Stimulated activated CD4-positive, alpha-beta T cell treated with anti-CD3 and anti-CD28 coated beads, TNF-alpha, amount 100 ng/mL, for 4 hours (primary cell): ENCODE measurements at places on chromosomes 13 and 19.

DNA sequence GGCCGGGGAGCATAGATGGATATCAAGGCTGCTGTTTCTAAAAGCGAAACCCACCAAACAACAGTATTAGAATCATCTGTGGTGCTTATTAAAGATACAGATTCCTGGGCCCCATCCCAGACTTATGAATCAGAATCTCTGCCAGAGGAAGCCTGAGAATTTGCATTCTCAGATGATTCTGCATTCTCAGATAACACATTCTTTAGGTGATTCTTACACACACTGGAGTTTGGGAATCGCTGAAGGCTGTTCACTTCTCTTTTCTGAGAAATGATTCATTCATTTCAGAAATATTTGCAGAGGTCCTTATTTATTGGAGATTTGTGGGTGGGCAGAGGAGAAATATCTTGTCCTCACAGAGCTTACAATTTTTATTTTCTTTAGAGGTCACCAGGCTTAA is 24.4 kb downstream of the ALOX5AP start:
- DNase-seq = no peak

- DNase-seq = no peak
Observed at GRCh38 chr19:28990522-28990921, 222.4 kb downstream of the UQCRFS1 start.

DNA sequence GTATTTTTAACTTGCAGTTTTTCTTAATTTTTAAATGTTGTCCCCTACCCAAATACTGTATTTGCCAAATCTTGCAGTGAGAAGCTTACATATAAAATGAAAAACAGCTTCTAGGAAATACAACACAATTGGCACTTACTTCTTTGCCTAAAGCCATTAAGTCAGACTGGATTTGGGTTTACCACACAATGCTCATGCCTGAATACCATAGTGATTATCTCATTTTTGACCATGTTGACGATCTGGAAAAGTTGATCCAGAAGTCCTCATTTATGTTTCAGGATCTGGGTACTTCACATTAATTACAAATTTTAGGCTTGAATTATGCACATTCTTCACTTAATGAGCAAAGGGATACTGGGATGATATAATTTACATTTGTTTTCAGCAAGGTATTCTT is 2.4 kb downstream of the RNF6 start:
- DNase-seq = no peak

DNA sequence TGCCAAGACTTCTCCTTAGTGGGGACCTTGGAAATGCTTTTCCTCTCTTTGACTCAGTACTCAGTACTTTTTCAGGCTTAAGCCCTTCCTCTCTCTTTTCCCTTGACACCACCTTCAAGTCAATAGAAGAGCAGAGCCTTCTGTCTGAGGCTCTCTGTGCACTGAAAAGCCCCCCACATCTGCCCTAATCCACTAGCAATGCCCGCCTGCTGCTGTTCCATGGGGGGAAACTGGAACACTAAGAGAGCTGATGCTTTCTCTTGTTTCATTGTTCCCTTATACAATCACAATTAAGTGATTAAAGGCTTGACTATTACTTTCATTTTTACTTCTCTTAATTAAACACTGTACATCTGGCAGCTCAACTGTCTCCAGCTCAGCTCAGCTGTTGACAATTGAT is 254.5 kb downstream of the SLITRK6 start:
- DNase-seq = no peak

DNA sequence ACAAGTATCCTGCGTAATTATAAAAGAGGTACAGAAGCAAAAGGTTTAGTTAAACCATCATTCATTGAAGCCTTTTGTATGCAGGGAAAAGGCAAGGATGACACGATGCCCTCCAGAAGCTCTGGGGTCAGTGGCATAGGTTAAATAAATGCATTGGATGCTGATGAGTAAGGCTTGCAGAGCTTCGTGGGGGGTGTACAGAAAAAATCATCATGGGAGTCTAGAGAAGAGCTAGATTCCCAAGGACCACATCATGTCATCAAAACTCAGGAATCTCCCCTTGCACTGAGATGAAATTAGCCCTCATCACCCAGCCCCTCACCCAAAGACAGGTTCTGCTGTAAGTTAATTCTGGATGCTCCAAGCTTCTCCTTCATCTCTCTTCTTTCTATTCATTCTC is 8.3 kb downstream of the FPR1 start:
- DNase-seq = no peak

DNA sequence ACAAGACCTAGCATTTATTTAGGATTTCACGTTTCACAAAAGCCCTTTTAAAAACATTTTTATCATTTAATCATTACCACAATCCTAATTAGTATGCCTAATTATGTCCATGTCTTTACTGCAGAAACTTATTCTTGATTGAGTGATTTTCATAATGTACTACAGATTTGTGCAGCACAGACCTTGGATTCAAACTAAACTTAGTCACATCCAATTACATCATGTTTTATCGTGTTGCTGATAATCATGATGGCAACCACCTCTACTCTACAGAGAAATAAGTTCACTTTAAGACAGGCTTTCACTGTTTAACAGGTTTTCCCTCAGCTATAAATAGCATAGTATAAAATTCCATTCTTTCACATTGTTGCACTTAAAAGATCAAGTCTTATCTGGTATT is 240.9 kb upstream of the RFC3 start:
- DNase-seq = no peak

GRCh38 chr19:10005632-10006334 is 4.5 kb downstream of the COL5A3 start:
- DNase-seq = no peak

- DNase-seq = no peak
Observed at GRCh38 chr13:30061217-30061616, 210.8 kb upstream of the UBL3 start.

GRCh38 chr13:40192452-40192851 is 474.0 kb downstream of the FOXO1 start:
- no peak for DNase-seq

GRCh38 chr19:13833330-13834243 is 38.3 kb downstream of the ZSWIM4 start:
- peak; percentile 92 for DNase-seq

DNA sequence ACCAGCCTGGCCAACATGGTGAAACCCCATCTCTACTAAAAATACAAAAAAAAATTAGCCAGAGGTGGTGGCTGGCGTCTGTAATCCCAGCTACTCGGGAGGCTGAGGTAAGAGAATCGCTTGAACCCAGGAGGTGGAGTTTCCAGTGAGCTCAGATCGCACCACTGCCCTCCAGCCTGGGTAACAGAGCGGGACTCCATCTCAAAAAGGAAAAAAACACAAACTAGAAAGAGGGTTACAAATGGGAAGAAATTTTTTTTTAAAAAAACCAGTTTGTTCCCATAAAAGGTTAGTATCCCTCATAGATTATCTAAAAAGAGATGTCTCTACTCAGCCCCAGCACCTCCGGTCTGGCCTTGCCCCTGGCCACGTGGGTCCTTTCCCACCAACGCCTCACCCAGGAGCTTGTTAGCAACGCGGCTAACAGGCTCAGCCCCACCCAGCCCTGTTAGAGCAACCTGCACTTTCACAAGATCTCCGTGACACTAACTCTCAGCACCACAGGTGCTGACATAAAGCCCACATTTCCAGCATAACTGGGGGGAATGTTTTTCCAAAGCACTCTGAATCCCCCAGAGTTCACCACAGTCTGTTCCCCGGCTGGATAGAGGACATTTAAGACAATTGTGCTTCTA is 4.3 kb downstream of the DMKN start:
- DNase-seq = no peak

DNA sequence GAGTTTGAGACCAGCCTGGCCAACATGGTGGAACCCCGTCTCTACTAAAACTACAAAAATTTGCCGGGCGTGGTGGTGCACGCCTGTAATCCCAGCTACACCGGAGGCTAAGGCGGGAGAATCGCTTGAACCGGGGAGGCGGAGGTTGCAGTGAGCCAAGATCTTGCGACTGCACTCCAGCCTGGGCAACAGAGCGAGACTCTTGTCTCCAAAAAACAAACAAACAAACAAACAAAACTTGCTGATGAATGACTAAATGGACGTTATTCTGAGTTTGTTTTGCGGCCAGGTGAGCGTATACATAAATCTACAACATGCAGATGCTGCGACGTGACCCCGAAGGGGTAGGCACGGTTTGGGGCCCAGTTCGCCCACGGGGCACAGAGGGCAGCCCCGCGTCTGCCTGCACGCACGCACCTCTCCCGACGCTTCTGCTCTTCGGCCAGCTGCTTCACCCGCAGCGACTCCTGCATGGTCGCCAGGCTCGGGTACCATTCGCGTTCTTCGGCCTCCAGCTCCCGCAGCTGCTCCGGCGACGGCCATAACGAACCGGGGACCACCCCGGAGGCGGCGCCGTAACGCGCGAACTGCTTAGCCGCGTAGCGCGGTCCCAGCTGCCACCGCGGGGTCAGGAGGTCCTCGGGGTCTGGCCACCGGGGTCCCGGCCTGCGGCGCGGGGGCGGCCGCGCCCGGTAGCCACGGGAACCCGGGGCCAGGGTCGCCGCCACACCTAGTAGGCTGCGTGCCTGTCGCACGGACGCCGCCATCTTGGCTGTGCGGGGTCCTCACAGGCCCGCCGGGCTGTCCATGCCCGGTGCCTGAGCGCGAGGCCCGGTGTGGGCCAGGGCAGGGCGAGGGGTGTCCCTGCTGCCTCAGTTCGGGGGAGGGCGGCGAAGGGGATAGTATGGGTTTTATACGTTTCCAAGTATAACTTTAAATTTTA is at the start of gene GADD45GIP1:
Gene GADD45GIP1, minus strand, starts transcription at position 778 of the 943 bp plus-strand sequence. Its CDS starts 11 bp downstream, at position 767.
- peak; percentile 81 for DNase-seq

DNA sequence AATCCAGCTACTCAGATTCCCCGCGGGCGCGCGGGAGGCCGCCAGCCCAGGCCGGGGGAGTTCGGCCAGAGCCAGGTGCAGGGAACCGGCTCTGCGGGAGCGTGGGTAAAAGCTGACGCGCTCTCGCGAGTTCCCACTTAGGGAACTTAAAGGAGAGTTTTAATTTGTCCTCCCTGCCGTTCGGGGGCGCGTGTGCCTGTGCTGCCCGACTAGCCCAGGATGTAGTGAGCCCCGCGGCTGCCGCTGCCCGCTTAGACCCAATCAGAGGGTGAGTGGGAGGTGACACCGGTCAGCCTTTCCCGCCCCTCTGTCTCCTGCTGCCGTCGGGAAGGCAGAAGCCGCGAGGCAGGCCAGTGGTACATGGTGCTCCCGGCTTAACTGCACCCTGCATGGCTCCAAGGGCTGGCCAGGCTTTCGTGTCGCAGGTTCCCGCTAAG is 36.0 kb upstream of the NEK3 start:
- peak; percentile 18 for DNase-seq

- DNase-seq = no peak
Observed at GRCh38 chr19:11377756-11378155, 3.3 kb downstream of the SWSAP1 start.

GRCh38 chr13:43991773-43992201 is 112.1 kb downstream of the LACC1 start:
- no peak for DNase-seq

DNA sequence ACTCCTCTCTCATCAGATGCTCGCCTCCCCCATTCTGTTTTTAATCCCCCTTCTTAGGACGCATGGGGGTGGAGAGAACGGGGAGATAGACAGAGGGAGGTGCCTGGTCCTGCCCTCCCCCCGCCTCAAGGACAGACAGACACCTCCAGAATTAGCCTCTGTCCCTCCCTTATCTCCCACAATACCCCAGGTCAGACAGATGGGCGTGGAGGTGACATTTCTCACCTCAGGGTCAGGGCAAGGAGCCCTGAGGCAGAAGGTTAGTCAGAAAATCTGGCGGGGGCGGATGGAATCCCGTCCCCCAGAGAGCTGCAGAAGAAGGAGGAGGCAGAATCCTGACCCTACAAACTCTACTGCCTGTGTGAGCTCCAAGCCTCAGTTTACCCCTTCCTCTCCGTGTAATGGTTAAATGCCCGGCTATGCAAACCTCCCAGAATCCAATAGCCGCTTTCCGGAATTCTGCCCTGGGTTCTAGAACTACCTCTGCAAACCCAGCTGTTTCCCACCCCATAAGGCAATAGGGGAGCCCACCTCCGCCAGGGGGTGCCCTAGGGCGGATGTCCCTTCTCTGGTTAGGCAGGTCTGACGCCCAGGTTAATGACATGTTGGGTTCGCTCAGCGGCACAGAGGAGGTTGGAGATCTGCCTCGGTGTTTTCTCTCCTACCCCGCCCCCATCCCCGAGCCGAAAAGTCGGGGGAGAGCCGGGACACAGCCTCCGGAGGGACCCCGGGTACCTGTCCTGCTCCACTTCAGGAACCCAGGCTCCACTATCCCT is 900 bp downstream of the PPP1R13L start:
- DNase-seq = no peak

DNA sequence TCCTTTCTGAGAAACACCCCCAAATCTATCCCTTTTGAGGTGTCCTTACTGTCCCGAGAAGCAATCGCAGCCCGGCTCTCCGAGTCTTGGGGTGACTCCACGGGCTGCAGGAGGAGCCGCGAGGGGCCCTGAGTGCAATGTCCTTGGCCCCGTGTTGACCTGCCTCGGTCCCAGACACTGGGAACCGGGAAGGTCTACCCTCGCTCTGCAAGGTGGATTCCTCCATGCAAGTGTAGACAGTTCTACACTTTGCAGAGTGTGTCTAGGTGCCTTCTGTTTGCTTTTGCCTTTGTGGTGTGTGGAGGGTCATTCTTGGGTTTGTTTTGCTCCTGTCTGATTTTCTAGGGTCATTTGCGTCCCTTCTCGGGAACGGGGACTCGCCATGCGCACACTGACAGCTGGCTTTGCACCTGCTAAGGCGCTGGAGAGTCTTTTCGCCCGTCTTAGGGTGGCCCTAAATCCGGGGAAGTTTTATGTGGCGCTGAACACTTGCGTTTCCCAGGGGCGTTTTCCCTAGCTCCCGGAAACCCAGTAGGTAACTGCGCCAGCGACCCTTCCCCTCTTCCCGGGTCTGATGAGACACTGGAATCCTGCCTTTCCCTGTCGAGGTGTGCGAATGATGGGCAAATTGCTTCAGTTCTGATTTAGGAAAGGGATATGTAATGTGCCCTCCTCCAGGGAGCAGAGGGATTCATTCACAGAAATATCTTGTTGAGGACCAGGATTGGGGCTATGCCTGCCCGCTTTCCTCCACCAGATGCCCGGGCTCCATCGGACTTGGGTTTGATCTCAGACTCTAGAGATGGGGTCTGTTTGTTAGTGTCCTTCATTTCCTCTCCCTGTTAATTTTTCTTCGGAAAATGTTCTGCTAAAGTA is 755 bp downstream of the SERTM1 start:
- DNase-seq = no peak

DNA sequence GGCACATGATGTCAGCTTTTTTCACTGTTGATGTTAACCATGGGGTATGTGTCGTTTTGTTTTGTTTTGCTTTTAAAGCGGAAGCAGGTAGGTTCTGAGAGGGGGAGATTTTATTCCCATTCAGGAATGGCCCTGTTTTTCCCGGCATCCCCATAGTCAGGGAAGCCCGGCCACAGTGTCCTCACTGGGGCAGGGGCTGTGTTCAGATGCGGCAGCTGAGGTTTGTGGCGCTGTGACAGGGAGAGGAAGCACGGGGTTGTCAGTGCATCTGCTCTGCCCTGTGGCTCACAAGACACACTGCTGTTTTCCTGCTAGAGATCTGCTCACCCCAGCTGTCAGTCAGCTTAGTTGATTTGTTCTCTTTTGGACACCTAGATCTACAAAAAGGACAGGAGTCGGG is 27.6 kb downstream of the ANKRD27 start:
- no peak for DNase-seq
